Bronchial epithelial cell (primary cell): ENCODE measurements at places on chromosomes 6 and 20.
A peak's percentile ranks its signal among the peaks of the same experiment; 100 is the strongest.

DNA sequence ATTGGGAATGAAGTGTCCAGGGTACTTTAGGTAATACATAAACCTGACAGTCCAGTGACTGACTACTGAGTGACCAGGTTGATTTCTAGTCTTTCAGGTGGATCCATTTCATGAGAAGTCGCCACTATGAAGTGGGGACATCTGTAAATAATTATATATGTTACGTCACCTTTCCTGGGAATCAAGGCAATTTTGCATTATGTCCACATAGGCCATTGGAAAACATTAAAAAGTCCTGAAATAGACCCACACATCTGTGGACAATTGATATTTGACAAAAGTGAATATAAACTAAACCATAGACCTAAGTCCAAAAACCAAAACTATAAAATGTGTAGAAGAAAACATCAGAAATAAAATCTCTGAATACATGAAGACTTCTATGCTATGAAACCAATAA is 231.5 kb downstream of the C6orf118 start:
- DNase-seq, result no peak

DNA sequence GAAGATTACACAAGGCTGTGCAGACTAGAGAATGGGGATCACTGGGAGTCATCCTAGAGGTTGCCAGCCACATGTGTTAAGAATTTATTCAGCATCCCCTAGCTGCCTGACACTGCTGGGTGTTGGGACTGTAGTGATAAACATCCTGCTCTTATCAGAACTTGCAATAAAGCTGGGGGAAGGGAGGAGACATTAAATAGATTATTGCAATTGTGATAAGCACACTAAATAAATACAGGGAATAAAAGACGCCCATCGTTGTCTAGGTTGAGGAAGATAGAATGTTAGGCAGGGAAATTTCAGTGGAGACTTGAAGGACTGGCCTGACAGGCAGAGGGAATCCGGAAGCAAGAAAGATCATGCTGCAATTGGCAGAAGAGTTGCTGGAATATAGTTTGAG is 33.2 kb upstream of the TRAM2 start:
- no peak for DNase-seq

DNA sequence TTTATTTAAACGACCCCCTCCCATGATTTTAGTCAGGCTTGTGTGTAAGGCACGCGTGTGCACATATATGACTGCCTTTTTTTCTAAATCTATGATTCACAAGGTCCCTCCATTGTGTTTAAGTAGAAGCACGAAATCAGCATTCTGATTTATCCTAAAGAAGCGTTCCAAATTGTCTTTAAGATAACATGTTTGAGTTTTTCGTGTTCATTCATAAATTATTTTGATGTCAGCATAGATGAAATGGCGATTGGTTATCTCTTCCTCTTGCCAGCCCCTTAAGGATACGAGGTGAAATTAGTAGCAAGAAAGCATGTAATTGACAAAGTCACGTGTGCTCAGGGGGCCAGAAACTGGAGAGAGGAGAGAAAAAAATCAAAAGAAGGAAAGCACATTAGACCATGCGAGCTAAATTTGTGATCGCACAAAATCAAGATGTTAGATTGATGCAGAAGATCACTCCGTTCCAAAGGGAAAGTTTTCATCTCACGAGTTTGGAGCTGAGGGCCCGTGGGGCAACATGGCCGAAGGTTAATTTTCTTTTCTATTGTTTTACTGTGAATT is at the start of gene LIN28B:
Gene LIN28B, plus strand, starts transcription at position 377 of the 564 bp plus-strand sequence. Its CDS starts 144 bp downstream, at position 521.
- no peak for DNase-seq

DNA sequence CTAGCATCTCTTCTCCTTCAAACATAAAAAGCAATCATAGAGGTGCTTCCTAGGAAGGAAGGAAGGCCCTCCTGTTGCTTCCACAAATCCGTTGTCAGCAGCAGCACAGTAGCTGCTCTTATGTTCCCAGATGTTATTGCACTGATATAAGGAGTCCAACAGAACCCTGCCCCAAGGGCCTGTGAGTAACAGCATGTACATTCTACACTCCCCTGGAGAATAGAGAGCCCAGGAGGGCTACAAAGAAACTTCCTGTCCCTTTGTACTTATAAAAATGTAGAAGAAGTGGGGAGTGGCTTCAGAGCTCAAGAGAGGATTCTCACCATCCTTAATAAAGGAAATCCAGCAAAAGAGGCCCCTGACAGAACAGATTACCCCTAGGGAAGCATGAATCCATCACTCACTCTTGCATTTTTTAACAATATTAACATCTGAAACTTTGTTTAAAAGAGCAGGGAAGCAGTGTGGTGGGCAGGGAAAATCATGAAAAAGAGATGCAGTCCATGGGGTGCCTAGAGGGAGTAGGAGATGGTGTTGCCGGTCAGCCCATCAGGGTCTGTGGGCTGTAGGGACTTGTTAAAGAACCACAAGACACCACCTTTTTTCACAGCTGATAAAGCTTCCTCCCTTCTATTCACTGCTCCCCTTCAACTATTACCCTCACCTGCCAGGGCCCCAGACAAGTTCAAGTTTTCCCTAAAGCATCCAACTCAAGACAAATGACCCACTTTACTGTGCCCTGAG is 104.5 kb upstream of the ADGRF1 start:
- peak; percentile 81 for DNase-seq

- no peak for DNase-seq
Measured at GRCh38 chr20:19232997-19233794, 20.8 kb downstream of the SLC24A3 start.
